NCI-H1092 treated with DMSO at 0.1 percent for 48 hours (cell line): ENCODE measurements at places on chromosomes 1 and 21.

- DNase-seq: no peak
Observed at GRCh38 chr1:34975771-34976170, 9.4 kb downstream of the TMEM35B start.

- no peak for DNase-seq
Observed at GRCh38 chr1:230754796-230755195, 7.6 kb downstream of the CAPN9 start.

DNA sequence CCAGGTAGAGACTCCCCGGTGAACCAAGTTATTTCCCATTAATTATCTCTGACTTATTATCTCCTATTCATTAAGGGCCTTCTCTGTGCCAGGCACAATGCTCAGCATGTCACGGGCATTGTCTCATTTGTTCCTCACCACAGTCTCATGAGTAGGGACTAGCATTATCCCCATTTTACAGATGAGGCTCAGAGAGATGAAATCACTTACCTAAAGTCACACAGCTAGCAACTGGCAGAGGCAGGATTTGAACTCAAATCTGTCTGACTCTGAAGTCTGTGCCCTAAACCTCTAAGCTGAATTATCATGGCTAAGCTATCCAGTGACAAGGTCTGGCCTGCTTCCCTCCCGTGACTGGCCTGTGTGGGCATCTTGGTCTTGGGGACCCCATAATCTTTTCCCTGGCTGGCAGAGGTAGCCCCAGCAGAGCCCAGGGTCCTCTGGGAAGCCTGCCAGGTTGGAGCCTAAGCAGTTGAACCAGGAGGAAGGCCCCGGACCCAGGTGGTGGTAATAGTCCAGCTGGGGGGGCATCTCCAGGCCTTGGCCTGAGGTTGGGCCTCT lies 4.5 kb downstream of the MAP7D1 start:
- no peak for DNase-seq

- no peak for DNase-seq
Observed at GRCh38 chr1:19477284-19478249, 7.8 kb downstream of the CAPZB start.

GRCh38 chr1:85093644-85094043 lies 45.3 kb upstream of the MCOLN3 start:
- DNase-seq: no peak

GRCh38 chr1:56137521-56138505 lies 441.6 kb downstream of the PLPP3 start:
- DNase-seq: no peak

DNA sequence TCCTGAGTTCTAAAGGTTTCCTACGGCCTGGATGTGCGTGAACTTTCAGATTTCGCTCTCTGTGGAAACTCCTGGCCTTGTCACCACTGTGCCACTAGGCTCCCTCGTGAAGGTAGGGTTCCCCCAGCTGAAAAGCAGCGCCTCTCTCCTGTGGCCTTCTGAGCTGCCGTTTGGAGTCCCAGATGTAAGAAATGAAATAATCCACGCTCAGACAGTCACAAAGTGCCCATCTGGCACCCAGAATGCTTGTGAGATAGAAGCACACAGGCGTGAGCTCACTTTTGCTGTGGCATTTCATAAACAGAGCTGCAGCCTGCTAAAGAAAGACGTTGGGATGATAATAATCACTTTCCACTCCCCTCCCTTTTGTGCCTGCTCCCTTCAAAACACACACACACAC lies 65.8 kb downstream of the LMO4 start:
- no peak for DNase-seq

- DNase-seq: no peak
Observed at GRCh38 chr1:26132128-26132833, 20.7 kb downstream of the PDIK1L start.

DNA sequence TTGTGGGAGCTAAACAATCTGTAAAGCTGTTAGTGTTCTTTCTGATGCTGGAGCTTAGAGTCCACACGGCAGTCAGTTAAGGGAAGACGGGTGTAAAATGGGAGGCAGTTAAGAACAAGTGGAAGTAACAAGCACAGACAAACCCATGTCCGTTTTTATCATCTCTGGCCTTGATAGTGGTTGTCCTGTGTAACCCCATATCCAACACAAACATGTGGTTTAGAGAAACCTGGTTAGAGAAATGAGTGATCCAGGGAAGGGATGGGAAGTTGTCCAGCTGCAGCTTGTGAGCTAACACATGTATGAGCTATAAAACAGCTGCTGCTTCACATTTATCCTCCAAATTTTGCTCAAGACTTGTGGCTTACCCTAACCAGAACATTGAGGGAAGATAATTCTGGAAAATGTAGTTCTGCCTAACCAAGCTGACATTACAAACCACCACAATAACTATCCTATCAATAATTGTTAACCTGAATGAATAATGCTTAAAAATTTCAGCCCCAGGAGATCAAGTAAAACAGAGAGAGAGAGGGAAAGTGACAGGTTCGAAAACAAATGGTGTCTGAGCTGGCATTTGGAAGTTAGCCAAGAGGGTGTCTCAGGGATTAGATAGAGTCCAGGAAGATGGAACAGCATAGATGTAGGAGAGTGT lies 10.6 kb upstream of the C1orf162 start:
- DNase-seq: no peak

DNA sequence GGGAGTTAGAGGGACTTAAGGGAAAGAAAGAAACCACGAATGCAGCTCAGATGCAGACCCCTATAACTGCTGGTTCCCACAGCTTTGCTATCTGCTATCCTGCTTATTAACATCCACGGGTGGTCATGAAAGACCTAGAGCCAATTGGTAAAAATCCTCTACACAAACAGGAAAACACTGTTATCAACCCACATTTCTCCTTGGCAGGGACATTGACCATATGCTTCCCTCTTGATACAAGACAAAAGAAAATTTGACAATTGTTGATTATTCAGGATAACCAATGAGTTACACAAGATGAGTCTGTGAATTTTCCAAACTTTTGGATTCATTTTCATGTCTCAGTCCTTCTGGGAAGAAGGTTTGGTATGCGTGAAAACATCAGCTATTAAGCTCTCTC lies 90.4 kb downstream of the TIAM1 start:
- no peak for DNase-seq

GRCh38 chr1:58886611-58887010 lies 102.8 kb upstream of the JUN start:
- DNase-seq: no peak

- no peak for DNase-seq
Observed at GRCh38 chr1:27000817-27001460, 7.4 kb downstream of the TRNP1 start.

DNA sequence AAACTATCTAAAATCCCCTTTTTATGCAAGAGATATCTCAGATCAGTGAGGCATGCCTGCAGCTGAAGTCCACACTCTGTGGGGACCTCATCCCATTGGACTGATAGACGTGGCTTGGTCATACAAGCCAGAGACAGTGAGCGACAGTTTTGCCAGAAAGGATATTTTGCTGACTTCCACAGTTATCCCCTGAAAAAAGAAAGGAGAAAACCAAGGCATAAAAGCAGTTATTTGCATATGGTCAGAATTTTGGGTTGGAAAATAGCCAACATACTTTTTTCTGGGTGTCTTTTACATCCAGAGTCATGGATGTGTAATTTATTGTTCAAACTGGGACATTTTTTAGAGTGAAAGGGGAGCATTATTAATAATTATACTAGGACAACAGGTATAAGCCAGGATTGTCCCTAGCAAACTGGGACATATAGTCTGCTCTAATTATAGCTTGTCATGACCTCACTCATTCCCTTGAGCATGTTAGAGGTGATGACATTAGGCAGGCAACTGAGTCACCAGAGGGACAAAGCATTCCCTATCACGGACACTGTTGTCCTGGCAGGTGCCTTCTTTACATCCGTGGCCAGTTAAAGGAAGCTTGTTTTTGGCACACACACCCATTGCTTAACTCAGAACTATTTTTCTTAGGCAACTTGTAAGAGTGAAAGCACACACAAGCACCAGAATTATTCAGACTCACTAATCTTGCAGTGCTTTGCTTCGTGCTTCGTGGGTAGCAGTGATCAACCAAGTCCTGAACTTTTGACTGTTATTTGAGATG lies 65.5 kb downstream of the PRRX1 start:
- no peak for DNase-seq

GRCh38 chr1:231460614-231461013 lies 38.5 kb upstream of the EGLN1 start:
- DNase-seq: no peak

- no peak for DNase-seq
Observed at GRCh38 chr1:203228670-203229069, 803 bp downstream of the CHIT1 start.

- no peak for DNase-seq
Observed at GRCh38 chr21:41630917-41631316, 123.0 kb upstream of the TMPRSS2 start.

GRCh38 chr1:234429434-234429806 lies 49.6 kb downstream of the TARBP1 start:
- no peak for DNase-seq

DNA sequence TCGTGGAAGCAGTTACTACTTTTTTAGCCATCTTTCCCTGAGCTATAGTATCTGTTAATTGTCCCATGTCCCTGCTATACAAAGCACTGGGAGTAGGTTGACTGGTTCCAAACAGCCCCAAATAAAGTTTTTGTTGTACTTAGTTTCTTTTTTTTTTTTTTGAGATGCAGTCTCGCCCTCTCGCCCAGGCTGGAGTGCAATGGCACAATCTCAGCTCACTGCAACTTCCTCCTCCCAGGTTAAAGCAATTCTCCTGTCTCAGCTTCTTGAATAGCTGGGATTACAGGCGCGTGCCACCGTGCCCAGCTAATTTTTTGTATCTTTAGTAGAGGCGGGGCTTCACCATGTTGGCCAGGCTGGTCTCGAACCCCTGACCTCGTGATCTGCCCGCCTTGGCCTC lies 3.3 kb downstream of the NCSTN start:
- DNase-seq: no peak

DNA sequence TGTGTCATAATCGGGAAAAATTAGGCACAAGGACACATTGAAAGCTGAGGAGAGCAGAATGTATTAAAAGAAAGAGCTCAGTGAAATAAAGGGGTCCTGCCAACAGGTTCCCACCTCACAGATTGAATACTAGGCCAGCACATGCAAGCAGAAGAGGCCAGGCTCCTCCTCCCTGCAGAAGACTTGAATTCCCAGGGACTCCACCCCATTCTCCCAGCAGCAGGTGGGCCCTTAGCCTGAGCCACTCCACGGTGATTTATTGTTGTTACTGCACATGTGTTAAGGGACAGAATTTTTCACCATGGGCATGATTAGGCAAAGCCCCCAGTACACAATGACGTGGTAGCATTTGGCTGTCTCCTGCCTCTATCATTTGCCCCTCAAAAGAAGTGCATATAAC lies 1844.7 kb downstream of the NCAM2 start:
- DNase-seq: no peak

- no peak for DNase-seq
Observed at GRCh38 chr1:62391369-62391971, 45.4 kb upstream of the USP1 start.

GRCh38 chr1:37425221-37425620 lies 49.2 kb upstream of the ZC3H12A start:
- no peak for DNase-seq

DNA sequence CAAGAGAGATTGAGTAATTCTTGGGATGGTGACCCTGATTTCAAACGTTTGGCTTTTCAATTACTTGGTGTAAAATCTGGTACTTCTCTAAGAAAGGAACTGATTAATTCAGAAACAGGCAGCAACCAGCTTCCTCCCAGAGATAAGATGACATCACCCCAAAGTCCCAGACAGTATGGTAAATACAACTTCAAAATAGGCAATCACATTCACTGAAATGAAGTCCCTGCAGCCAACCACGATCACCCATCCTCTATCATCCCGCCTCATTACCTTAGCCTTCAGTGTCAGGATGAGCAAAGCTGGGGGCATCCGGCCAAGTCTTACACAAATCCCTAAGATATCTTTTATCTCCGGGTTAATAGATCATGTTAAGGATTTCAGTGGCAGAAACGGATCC lies 26.4 kb upstream of the RUNX1 start:
- no peak for DNase-seq

DNA sequence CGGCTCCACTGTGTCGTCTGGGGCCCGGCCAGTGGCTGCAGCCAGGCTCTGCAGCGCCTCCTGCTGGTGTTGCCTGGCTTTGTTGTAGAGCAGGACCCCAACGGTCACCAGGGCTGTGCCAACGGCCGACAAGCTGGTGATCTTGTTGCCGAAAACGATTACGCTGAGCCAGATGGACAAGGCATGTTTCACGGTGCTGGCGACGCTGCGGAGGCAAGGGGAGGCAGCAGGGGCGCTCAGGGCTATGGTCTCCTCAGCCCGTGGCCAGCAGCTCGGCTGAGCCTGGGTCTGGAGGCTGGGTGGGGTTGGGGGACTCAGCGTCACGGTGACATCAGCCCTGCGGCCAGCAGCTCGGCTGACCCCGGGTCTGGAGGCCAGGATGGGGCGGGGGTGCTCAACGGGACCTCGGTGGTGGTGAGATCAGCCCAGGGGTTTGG lies 7.0 kb upstream of the CDK11B start:
- DNase-seq: no peak

DNA sequence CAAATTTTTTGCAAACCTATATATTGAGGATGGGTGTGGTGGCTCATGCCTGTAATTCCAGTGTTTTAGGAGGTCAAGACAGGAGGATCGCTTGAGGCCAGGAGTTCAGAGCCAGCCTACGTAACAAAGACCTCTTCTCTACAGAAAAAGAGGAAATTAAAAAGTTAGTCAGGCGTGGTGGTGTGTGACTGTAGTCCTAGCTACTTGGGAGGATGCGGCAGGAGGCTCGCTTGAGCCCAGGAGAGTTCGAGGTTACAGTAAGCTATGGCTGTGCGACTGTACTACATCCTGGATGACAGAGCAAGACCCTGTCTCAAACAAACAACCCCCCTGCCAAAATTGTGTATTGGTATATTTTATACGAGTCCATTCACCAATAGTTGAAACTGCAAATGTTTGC lies 589.7 kb downstream of the DPYD start:
- DNase-seq: no peak

DNA sequence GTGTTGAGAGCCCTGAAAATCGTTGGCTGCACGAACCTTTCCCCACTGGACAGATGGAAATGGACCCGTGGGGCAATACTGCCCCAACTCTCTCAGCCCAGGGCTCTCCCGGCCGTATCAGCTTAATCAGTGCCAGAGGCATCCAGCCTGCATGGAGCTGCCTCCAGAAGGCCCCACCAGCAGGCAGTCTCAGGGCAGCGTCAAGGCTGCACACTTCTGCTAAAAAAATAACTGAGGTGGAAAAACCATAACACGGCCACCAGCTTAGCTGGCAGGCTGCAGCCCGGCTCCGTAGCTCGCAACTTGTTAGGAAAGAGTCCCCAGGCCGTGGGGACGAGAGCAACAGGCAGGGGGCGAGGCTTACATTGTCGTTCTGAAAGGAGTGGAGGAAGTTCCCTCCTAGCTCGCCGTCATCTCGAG lies 27.9 kb downstream of the MRPL37 start:
- no peak for DNase-seq

GRCh38 chr21:41207401-41208375 lies 39.7 kb downstream of the BACE2 start:
- peak; percentile 21 for DNase-seq

DNA sequence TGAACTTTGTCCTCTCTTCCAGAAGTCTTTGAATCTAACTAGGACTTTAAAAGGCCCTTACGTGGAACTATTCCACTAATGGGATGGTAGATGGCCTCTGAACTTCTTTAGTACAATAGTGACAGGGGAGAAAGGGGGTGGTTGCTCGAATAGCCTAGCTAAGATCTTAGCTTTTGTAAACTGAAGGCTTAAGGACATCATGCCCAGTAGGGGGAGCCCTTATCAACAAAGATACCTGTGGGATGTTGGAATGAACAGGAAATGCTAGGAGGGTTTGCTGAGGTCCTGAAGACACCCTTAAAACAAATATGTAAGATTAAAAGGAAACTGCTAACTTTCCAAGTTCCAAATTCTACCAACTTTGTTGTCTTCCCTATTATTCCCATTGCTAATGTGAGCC lies 33.2 kb downstream of the NHLH2 start:
- peak; percentile 57 for DNase-seq
